ENCODE measurements at places on chromosomes 13 and 19. TPM values are rescaled to one million over a fixed set of nuclear protein-coding genes. Genes with fewer than 3 reads are reported as not detected.

DNA sequence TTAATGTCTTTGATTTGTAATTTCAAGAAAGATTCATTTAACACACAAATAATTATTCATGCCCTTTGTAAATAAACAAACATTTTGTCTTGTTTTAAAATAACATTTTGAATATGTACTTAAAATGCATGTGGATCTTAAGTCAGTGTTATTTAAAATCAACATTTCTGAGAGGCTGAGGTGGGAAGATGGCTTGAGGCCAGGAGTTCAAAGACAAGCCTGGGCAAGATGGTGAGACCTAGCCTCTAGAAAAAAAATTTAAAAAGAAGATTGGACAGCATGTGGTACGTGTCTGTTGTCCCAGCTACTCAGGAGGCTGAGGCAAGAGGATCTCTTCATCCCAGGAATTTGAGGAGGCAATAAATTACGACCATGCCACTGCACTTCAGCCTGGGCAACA, 1268.2 kb downstream of the SLITRK1 start:
- no peak for DNase-seq

DNA sequence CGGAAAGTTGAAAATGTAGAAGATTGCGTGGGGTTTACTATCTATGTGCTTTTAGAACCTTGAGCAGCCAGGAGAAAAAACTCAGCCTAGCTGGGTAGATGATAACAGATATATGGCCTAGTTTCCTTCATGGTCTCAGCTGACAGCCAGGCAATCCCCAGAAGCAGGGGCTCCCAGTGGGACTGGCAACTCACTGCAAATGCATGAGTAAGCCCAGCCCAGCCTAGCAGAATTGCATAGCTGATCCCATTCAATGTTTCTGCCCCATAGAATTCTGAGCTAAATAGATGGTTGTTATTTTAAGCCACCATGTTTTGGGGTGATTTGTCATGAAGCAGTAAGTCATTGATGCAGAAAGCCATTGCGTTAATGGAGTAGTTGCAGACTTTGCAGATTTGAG, 108.5 kb downstream of the ERCC5 start:
- DNase-seq = no peak

- DNase-seq = no peak
Observed at GRCh38 chr13:50522506-50522905, 321.0 kb downstream of the DLEU7 start.

DNA sequence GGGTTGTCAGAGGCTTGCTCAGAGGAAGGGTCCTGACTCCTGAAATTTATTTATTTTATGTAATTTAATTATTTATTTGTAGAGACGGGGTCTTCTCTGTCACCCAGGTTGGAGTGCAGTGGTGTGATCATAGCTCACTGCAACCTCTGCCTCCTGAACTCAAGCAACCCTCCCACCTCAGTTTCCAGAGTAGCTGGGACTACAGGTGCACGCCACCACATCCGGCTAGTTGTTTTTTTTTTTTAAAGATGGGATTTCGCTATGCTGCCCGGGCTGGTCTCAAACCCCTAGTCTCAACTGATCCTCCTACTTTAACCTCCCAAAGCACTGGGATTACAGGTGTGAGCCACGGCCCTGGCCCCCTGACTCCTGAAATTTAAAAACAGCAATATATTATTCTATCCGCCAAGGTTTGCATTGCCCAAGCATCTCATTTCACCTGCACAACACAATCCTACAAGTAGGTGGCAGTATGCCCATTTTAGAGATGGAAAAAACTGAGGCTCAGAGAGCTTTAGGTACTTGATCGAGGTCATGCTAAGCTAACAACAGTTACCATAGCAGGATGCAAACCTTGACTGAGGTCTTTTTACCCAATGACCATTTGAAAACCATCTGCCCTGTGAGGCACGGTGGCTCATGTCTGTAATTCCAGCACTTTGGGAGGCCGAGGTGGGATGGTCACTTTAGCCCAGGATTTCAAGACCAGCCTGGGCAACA, 18.1 kb downstream of the ARHGEF18 start:
- DNase-seq = no peak

DNA sequence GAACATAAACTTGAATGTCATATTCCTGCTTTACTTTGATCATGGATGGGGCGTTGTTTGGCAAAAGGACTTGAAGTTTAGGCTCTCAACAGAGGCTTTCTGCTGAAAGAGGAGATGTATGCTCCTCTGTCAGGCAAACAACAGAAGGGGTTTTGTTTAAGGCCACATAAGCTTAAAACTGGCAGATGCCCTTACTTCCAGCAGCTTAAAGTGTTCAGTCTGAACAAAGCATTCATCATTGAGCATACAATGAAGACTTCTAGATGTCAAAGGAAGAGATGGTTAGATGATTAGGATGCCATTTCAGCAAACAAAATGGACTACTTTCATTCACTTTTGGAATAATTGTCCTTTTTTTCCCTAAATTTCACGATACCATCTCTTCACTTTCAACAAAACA, 484.5 kb downstream of the SLITRK6 start:
- DNase-seq = no peak

DNA sequence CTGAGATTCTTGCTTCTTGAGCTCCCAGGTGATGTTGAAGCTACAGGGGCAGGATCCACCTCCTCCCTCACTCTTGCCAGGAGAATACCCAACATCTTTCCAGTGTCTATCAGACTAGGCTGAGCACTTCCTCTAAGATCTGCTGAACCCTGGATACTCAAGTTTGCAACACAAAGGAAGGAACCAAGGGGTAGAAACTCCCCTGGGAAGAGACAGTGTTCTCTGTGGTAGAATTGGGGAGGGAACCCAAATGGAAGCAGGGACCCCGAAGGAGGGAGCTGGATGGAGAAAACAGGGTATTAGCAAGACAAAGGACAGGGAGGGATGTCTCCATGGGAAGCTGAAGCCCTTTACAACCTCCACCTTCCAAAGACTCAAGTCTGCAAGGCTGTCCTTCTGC, 117.6 kb downstream of the DNAJC15 start:
- DNase-seq = no peak

DNA sequence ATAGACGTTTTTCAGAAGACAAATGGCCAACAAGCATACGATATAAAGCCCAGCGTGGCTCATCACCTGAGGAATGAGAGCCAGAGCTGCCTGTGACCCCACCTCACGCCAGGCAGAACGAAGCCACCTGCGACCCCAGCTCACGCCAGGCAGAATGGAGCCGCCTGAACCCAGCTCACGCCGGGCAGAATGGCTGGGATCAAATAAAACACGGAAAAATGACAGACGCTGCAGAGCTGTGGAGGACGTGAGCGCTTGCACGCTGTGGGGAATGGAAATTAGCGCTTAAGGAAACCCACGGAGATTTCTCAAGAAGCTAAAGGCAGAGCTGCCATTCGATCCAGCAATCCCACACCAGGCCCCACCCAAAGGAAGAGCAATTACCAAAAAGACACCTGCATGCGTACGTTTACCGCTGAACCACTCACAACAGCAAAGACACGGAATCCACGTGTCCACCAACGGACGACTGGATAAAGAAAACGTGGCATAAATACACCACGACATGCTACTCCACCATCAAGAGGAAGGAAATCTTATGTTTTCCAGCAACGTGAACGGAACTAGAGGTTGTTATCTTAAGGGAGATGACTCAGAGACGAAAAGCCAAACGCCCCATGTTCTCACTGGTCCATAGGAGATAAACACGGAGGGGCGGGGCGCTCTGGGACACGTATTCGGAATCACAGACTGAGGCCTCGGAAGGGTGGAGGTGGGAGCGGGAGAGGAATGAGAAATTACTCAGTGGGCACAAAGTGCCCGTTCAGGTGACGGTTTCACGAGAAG, 30.7 kb upstream of the C13orf46 start:
- peak; percentile 88 for DNase-seq

- DNase-seq = no peak
Observed at GRCh38 chr19:51128227-51128626, 3.5 kb downstream of the SIGLEC9 start.

DNA sequence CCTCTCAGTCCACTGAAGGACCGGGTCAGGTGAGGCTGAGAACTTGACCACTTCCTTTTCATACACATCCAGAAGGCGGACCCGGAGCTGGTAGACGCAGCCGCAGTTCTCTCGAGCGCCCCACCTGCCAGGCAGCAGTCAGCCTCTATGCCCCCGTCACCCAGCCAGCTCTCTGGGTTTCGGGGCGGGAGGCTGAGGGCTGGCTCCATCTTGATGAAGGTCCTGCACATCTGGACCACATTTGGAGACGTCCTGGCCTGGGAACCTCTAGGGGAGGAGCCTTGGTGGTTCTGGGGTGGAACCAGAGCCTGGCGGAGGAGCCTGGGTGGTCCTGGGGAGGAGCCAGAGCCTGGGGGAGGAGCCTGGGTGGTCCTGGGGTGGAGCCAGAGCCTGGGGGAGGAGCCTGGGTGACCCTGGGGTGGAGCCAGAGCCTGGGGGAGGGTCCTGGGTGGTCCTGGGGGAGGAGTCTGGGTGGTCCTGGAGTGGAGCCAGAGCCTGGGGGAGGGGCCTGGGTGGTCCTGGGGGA, 14.3 kb downstream of the MRPS12 start:
- no peak for DNase-seq

DNA sequence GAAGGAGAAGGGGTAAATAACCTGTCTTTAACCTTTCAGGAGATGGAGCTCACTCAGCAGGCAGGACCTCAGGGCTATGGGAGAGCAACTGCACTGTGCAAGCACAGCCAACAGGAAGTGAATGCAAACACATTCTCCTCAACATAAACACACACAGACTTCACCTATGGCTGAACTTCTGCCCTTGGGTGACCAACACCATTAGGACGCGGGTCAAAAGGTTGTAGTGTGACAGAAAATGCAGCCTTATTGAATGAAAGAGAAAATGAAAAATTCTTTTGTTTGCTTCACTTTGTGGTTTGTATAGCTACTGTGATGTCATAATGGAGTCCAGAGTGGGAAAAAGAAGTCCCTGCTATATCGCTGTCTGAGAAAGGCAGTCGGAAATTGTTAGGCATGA, 323.0 kb downstream of the NDFIP2 start:
- no peak for DNase-seq

DNA sequence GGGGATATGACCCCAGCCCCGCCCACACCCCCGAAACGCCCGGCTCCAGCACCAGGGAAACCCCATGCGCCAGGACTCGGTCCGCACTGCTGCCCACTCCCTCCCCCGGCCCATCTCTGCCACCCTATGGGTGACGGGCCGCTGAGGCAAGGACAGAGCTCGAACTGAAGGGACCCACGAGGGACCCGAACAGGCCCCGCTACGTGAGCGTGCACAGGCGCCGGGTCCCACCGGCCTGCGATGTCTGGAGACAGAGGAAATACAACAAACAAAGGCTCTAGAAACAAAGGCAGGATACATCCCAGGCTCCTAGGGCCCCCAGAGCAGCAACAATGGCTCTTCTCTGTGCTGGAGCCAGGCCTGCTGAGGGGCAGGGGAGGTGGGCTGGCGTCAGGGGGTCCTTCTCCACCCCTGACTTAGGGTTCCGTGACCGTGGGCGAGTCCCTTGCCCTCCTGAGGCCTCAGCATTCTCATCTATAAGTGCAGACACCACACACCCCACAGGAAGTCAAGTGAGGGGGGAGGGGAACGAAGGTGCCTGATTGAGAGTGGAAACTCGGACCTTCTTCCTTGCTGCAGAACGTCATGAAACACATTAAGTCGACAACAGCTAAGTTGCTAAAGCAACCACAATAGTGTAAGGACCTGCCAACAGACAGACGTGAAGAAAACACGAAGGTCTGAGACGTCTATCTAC, 3.1 kb downstream of the ABHD17A start:
- no peak for DNase-seq

GRCh38 chr19:34573226-34573864, 91.8 kb downstream of the WTIP start:
- DNase-seq = no peak

The ZNF470 gene
- 1.9 TPM for total RNA-seq

The RNF17 gene
- total RNA-seq = not detected

The ZNF506 gene
- total RNA-seq = 14.2 TPM

The POGLUT2 gene
- total RNA-seq = 3.9 TPM

The RYR1 gene
- 1.7 TPM for total RNA-seq
